GM12891 (cell line): ENCODE measurements at places on chromosomes 2 and 18.
A peak's percentile ranks its signal among the peaks of the same experiment; 100 is the strongest.

DNA sequence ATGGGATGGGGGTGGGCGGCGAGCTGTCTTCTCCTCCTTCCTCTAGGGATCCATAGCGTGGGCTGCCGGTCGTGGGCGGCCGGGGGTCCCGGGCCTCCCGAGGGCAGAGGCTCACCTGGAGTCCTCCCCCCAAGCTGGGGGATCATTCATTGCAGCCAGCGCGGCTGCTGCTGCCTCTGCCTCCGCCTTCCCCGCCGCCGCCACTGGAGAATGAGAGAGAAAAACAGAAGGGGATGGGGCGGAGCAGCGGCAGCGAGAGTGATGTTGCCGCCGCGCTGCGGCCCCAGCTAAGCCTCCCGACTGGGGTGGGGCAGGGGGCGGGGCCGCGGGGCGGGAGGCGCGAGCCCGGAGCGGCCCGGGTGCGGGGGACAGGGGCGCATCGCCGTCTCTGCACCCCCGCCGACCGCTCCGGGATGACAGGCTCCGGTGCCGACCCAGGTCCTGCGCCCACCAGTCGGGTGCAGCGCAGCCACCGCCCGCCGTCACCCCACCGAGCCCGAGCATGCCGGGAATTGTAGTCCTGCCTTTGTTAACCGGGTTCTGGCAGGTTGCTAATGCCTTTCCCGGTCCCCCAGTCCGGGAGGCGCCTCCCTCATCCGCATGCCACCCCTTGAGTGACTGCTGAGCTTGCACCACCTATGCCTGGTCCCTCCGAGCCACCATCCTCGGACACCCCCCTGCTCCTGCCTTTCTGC lies at the start of gene KIF3C:
Gene KIF3C (minus strand): TSS at position 225 of the 695 bp plus-strand sequence. CDS start 580 bp downstream, outside the sequence.
- peak; percentile 83 for DNase-seq

DNA sequence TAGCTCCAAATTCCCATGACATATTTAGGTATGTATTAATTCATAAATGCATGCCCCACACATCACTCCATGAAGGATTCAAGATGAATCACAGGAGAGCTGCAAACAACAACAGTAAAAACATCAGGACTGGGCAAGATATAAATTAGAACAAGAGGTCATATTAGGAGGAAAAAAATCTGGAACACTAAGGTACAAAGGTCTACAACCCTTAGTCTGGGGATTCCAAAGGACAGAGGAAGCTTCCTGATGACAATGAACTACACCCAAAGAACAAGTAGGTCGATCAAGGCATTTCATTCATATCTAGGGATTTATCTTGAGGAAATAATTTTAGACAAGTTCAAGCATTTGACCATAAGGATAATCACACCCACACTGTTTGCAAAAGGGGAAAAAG lies 14.5 kb downstream of the VPS4B start:
- no peak for DNase-seq

DNA sequence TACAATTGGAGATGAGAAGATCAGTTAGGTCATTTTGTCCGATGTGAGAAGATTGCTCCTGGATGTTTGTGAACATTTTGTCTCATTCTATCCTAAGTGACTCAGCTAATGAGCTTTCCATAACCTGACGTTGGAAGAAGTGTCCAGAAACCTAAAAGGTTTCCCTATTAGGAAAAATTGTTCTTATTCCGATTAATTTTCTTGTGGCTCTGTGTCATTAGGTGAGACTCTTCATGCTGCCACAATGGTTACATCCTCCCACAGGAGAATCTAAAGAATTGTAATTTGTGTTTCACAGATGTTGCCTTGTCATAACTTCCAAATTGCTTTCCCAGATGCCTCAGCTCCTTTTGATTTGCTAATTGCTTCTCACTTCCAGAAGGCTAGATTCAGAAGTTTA lies 261.0 kb upstream of the APCDD1 start:
- no peak for DNase-seq

- DNase-seq: no peak
These were observed 15.6 kb downstream of the KIF3C start for GRCh38 chr2:25966531-25967270.

- no peak for DNase-seq
These were observed 90.7 kb downstream of the MEIS1 start for GRCh38 chr2:66525606-66526005.

- DNase-seq: peak; percentile 40
These were observed at the start of gene PSMA8 for GRCh38 chr18:26133652-26134051. Gene PSMA8, plus strand, starts transcription at chr18:26133869. Its CDS starts 97 bp downstream, at chr18:26133966.

- no peak for DNase-seq
These were observed 49.1 kb upstream of the CTAGE1 start for GRCh38 chr18:22466608-22467395.

DNA sequence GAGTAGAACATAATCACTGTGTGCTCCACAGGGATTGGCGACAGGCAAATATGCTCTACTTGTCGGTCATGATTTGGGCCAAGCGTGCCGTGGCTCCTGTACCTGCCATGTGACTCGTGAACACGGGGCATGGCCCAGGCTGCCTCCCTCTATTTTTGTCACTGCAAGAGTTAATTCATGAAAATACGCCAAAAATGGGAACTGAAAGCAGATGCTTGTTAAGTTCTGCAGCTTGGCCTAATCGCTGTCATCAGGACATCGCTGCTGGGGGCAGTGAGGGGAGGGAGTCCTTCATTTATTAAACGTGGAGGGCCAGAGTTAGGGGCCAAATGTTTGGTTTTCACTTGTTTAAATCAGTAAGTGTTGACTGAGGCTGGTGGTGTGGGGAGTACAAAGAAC lies 177.8 kb downstream of the BCL2 start:
- no peak for DNase-seq

DNA sequence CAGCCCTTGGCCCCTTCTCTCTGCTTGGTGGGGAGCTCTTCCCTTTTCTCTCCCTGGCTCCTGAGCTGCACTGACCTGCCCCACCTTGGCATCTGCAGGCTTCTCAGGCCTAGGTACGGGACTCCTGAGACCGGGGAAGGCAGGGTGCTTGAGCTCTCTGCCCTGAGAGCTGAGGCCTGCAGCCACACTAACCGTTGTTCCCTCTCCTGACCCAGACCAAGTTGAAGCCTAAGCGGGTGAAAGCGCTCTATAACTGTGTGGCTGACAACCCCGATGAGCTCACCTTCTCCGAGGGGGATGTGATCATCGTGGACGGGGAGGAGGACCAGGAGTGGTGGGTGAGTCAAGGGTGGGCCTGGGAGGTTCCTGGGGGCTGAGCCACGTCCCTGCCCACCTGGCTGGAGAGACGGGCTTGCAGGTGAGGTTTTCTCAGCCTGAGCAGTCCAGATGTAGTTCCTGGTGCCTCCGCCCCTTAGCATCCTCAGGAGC lies 22.2 kb downstream of the ITGB1BP1 start:
- no peak for DNase-seq

GRCh38 chr2:205903549-205904129 lies 182.3 kb downstream of the INO80D start:
- peak; percentile 16 for DNase-seq

DNA sequence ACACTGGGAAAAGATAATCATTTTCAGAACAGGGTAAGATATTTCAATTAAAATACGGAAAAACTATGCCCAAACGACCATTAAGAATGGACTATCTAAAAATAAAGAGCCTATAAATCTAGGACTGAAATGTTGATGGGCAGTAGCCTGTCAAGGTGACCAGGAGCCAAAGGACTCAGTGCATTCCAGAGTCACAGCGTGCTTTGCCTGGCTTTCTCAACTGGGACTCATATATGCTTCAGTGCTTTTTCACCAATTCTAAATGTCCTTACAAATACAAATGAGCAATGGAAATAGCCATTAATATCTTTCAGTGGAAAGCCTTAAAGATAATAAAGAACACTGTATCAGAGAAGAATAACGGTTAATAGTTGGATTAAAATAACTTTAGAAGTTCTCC lies 35.4 kb downstream of the PREPL start:
- DNase-seq: no peak

GRCh38 chr2:67255933-67256615 lies 141.1 kb upstream of the ETAA1 start:
- no peak for DNase-seq

DNA sequence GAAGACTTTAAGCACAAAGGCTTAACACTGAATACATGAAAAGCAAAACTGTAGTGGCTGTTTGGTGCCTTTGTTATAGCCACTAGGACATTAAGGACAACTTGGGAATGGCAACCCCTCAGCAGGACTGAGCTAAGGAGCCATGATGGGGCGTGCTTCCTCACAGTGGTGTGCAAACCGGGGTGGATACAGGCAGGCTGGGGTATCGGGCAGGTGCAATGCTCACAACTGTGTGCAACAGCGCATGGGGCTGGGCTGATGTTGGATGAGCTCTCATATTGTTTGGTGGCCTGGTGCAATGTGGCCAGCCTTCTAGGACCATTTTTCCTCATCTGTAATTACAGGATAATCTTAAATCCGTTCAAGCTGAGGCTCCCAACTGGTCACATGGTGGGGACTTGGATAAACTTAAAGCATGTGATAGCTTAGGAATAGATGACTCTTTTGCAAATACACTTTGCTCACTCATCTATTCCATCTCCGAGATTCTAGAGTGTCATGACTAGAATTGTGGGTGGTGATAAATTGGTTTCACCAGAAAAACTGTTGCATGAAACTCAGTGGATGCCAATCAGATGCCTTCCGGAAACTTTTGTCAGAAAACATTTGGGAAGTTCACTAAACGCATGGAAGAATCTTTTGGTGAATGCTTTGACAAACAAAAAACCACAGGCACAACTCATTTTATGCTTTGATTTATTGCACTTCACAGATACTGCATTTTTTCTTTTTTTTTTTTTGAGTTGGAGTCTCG lies 116.5 kb downstream of the PXDN start:
- DNase-seq: no peak

- no peak for DNase-seq
These were observed 233.3 kb downstream of the FAM210A start for GRCh38 chr18:13493079-13493478.

DNA sequence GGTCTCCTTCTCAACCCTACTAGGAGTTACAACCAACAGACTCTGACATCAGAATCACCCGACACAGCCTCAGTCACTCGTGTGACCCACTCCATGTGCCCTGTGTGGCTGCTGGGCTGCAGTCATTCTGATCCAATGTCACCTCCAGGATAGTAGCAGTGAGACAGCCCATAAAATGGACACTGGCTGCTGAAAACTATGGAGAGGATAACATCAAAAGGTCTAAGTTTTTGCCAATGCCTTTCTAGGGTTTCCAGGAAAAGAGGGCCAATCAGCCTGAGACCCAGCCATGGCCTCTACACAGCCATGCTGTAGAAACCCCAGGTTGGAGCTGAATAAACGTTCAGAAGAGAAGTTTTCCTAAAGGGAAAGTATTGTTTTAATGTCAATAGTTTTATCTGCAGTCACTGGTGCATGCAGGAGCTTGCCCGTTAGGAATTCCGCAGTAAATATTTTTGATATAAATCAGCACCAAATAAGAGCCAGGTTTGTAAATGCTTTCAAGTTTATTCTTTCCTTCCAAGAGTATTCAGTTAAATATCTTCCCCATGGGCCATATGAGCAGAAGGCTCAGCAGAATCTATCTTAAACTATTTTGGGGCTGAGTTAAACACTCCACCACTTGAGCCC lies 92.2 kb upstream of the PID1 start:
- no peak for DNase-seq

DNA sequence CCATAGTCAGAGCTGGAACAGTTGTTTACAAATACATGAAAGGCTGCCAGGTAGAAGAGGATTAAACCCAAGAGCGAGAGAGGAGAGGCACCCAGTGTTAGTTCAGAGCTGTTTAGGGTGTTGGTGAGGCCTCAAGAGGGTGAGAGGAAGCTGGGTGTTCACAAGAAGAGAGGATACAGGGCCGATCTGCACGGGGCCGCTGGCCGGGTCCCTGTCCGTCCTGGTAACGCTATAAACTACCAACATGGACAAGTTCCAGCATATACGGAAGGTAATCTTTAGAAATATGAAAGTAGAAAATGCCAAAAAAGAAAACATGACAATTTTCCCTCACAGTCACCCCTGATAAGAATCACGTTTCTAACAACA lies 109.7 kb downstream of the TMEM18 start:
- no peak for DNase-seq

- no peak for DNase-seq
These were observed 23.2 kb downstream of the SUMO1 start for GRCh38 chr2:202215179-202215578.
